ENCODE measurements at places on chromosomes 2 and 18.

GRCh38 chr18:66168685-66169235 lies 417.9 kb downstream of the CDH7 start:
- DNase-seq, result no peak

GRCh38 chr18:61154866-61155265 lies 178.4 kb upstream of the CDH20 start:
- no peak for DNase-seq

DNA sequence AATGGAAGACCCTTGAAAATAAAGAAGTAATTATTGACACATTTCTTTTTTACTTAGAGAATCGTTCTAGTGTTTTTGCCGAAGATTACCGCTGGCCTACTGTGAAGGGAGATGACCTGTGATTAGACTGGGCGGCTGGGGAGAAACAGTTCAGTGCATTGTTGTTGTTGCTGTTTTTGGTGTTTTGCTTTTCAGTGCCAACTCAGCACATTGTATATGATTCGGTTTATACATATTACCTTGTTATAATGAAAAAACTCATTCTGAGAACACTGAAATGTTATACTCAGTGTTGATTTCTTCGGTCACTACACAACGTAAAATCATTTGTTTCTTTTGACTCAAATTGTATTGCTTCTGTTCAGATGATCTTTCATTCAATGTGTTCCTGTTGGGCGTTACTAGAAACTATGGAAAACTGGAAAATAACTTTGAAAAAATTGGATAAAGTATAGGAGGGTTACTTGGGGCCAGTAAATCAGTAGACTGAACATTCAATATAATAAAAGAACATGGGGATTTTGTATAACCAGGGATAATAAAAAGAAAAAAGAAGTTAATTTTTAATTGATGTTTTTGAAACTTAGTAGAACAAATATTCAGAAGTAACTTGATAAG lies 3.3 kb downstream of the PMAIP1 start:
- no peak for DNase-seq

- no peak for DNase-seq
These were observed 22.7 kb downstream of the RPRM start for GRCh38 chr2:153455861-153456260.

DNA sequence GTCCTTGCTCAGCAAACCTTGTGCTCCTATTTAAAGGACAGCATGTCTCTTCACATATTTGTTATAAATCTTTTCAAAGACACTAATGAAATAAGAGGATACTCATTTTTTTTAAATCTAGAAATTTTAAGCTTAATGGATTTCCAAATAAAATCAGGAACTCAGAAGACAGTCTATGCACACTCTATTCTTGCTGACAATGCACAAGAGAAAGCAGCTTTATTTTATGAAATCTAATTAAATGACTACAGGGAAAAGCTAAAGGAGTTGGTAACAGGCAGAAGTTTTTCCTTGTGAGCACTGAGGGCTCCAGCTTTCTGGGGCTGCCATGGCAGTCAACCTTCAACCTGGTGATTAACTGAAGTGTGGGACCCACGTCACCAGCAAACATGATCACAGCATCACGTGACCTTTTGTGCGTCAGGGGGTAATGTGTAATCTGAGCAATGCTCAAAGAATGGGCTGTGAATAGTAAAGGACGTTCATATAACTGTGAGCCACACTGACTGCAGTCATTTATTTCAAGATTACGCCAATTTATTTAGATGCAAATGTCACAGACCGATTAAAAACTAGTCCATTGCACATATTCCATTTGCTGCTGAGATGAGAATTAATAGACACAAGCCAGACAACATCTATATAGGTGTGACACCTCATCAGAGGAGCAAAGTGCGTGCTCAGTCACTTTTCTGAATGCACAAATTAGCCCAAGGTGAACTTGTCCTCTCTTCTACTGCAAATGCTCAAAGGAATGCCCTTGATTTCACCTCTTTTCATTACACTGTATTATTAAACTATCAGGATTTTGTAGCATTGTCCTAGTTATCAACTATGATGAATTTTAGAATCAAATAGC lies 11.6 kb upstream of the DNER start:
- no peak for DNase-seq

DNA sequence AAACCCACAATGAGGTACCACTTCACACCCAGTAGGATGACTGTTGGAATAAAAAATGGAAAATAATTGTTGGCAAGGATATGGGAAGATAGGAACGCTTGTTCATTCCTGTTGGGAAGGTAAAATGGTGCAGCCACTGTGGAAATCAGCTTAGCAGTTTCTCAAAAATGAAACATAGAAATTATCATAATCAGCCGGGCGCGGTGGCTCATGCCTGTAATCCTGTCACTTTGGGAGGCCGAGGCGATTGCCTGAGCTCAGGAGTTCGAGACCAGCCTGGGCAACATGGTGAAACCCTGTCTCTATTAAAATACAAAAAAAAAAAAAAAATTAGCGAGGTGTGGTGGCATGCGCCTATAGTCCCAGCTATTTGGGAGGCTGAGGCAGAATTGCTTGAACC lies 23.4 kb downstream of the AMER3 start:
- no peak for DNase-seq

Measured in cortex of kidney (tissue), 1 donor.